ENCODE measurements at places on chromosomes 12 and 14.

DNA sequence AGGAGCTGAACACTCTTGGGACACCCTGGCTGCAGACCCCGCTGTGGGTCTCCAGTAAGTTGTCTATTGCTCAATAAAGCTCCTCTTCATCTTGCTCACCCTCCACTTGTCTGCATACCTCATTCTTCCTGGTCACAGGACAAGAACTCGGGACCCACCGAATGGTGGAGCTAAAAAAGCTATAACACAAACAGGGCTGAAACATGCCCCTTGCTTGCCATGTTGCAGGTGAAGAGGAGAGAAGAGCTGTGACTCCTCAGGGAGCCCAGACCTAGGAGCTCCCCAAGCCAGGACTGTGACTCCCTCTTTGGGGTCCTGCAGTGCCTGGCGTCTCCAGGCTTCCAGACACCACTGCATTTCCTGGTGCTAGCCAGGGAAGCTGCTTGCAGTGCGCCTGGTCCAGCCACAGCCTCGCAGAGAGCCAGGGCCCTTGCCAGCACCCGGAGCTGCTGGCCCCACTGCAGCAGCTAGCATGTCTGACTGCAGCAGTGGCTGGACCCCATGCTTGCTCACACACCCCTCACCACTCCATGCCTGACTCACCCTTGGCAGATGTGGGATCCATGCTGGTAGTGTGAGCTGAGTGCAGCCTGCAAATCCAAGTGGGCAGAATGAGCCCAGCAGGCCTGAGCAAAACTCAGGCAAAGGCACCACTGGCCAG is 37.1 kb upstream of the OR5AU1 start:
- DNase-seq = no peak

- no peak for DNase-seq
These were observed 28.9 kb downstream of the PPTC7 start for GRCh38 chr12:110554184-110554583.

- DNase-seq = no peak
These were observed 203.8 kb downstream of the RASSF9 start for GRCh38 chr12:85632390-85632789.

GRCh38 chr12:72365151-72365550 is 93.0 kb downstream of the TRHDE start:
- no peak for DNase-seq

- no peak for DNase-seq
These were observed 30.6 kb downstream of the TAOK3 start for GRCh38 chr12:118342090-118342489.

- no peak for DNase-seq
These were observed 139.5 kb upstream of the SOX5 start for GRCh38 chr12:24088751-24089509.

DNA sequence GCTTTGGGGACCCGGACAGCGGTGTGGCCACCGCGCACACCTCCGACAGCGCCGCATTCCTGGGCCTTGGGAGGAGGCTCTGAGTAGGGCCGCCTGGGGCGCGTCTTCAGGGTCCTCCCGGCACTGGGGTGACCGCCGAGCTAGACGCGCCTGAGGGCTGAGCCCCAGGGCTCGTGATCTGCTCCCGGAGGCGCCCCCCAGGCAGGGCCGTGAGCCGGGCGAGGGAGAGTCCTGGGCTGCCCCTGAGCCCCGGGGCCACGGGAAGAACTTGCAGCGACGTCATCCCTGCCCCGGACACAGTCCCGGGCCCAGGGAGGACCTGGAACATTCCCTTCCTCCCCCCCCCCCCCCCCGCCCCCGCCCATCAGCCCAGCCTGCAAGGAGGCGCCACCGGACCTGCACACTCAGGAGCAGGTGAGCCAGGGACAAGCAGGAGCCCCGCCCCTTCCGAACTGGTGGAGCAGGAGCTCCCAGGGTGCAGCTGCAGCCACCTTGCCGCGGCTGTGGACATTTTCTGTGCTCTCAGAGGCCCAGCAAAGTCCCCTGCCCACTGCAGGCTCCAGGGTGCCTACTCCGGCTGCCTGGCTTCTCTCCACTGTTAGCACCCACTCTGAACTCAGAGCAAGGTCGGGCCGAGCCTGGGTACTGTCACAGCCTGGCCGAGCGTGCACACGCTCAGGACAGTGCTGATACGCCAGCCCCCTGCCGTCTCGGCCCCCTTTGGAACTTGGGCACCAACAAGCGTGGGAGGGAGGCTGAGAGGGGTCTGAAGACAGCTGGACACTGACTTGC is 50.7 kb downstream of the A2M start:
- DNase-seq = no peak

GRCh38 chr14:68780358-68781160 is 12.3 kb downstream of the ZFP36L1 start:
- DNase-seq = no peak

- no peak for DNase-seq
These were observed at the start of gene NFE2 for GRCh38 chr12:54300732-54301427. Gene NFE2, minus strand, starts transcription at chr12:54301015. Its CDS starts 5,767 bp downstream, at chr12:54295248.

DNA sequence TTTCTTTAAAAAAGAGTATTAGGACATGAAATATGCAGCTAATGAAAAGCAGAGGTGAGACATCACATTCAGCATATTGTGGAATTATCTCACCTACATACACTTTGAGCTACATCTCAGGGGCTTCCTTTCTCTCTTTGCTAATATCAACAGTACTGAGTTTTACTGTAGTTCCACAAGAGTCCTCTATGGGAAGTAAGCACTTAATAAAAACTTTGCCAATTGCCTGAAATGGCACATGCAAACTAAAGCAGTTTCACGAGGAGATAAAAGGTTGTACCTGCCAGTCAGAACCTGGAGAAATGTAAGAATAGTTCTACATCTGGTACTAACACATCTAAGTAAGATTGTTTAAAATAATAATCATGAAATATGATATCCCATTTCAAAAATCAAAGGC is 73.5 kb upstream of the GPHB5 start:
- DNase-seq = no peak

GRCh38 chr12:41507286-41507685 is 319.2 kb downstream of the PDZRN4 start:
- no peak for DNase-seq

DNA sequence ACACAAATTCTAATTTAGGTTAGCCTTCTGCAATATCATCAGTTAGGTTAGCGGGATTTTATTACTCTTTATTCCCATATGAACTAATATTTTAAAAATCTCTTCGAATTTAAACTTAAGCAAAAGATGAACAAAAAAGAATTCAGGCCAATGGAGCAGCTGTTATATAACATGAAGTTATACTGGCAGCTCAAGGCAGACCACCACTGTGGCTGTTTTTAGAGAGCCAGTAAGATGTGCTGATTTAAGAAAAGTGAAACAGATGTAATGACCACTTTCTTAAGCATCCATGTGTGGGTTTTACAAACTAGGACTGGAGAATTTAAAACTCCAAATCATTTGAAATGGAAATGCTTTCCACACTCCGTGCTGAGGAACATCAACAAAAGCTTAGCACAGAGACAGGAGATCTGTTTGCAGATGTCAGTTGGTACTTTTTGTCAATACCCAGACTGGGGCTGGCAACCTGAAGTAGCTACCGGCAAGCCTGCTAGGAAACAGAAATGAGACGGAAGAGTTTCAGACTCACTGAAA is 164.9 kb downstream of the TTC7B start:
- DNase-seq = no peak

GRCh38 chr12:116338064-116338846 is 60.8 kb upstream of the MED13L start:
- DNase-seq = no peak

DNA sequence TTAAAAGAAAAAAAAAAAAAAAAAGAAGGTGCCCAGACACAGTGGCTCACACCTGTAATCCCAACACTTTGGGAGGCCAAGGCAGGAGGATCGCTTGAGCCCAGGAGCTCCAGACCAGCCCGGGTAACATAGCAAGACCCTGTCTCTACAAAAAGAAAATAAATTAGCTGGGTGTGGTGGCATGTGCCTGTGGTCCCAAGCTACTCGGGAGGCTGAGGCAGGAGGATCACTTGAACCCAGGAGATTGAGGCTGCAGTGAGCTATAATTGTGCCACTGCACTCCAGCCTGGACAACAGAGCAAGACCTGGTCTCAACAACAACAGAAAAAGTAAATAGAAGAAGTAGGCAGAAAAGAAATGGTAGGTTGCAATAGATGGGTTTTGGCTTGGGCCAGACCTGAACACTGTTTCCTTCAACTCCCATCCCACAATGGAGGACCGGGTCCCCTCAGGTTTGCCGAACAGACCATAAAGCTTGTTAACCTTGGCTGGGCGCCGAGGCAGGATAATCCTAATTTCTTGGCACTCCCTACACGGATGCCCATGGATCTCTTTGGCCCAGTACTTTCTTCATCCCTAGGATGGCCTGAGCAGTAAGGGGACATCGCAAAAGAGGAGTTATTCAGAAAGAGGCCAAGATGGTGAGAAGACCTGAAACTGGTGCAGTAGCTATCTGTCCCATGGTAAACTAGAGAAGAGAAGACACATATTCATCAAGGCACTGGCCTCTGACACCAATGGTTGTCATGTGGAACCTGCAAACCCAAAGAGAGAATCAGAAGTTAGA is 165.5 kb upstream of the CCND2 start:
- DNase-seq = no peak

GRCh38 chr12:74515849-74516248 is 21.8 kb upstream of the ATXN7L3B start:
- DNase-seq = no peak
